NCI-H1436 treated with DMSO at 0.1 percent for 48 hours (cell line): ENCODE measurements at places on chromosomes 3 and 15.

GRCh38 chr3:56763233-56763632, 38.5 kb downstream of the ARHGEF3 start:
- no peak for DNase-seq

- DNase-seq = no peak
Measured at GRCh38 chr15:76172782-76173181, 113.0 kb downstream of the TMEM266 start.

- DNase-seq = no peak
Measured at GRCh38 chr15:50248994-50249582, 16.4 kb downstream of the HDC start.

DNA sequence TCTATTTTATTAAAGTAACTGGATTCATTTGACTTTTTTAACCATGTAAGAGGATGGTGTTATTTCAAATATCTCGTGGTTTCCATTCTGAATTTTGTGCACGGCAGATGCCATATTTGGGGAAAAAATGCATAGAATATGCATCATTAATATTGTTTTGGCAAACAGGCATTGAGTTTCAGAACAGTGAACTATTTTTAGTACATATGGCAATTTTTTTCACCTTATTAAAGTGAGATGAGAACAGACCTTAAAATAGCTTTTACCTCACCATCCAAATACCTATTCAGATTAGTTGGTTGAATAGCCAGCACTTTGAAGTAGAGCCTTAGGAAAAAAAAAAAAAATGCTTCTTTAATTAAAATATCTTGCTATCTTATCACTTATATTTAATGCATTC, 117.3 kb upstream of the FLNB start:
- no peak for DNase-seq

DNA sequence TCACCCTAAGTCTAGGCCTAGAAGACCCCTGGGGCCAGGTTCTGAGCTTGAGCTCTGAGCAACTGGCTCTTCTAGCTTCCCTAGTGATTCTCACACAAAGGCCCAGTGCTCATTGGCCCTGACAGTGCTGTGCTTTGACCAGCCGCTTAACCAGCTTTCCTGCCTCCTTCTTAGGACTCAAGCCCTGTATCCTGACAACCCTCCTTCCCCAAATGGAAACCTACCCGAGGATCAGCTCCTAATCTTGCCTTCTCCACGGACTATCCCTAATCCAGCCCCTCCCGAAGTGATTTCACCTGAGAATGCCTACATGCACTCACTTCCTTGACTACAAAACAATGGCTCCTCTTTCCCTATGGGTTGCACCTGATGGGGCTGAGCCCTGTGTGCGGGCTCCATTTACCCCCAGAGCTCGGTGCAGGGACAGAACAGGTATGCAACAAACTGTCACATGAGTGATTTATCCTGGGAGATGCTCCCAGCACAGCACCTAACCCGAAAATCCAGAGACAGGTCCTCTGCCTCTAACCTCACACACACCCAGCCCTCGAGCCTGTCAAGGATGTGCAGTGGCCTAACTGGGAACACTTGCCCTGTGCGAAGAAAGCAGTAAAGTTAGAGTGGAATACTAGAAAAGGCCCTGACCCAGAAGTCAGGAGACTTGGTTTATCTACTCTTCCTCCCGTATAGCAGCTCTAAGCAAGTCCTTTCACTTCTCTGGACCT, 2.3 kb downstream of the MEGF11 start:
- DNase-seq = no peak

- no peak for DNase-seq
Measured at GRCh38 chr15:58558777-58559176, 127.0 kb downstream of the LIPC start.

DNA sequence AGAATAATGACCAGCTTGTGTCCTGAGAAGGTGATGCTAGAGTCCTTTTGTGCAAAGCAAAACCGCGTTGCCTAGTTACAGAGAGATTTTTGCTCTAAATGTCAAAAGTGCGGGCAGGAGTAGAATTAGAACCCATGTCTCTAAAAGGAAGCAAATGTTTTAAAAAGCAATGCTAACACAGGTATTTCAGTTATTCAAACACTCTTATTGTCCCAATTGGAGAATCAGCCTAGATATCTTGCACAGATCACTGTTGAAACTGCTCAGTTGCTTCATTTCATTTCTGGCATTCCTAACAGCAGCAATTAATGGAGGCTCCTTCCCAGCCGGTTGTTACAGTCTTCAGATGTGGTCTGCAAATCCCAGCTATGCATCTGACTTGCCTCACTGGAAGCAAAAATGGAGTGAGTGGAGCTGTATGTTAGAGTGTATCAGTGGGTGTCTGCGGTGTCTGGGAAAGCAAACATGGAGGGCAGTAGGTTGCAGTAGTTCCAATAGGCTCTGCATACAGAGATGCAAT, 55.6 kb upstream of the SEMA6D start:
- no peak for DNase-seq

- no peak for DNase-seq
Measured at GRCh38 chr3:182440101-182440500, 353.2 kb upstream of the ATP11B start.

DNA sequence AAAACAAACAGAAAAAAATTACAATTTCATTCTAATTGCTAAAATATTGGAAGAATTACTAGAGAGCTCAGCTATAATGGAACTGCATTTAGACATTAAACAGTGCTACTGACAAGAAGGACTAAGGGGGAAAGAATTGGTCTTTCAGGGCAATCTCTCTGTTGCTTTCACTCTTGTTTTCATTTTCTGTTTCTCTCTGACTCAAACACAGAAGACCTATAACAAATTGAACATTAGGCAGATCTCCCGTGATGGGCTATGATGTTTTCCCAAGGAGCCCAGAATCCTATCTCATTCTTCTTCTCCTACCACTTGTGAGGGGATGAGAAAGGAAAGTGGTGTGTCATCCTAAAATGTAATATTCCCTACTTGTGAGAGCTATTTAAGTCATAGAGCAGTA, 358.0 kb upstream of the TGFBR2 start:
- no peak for DNase-seq

DNA sequence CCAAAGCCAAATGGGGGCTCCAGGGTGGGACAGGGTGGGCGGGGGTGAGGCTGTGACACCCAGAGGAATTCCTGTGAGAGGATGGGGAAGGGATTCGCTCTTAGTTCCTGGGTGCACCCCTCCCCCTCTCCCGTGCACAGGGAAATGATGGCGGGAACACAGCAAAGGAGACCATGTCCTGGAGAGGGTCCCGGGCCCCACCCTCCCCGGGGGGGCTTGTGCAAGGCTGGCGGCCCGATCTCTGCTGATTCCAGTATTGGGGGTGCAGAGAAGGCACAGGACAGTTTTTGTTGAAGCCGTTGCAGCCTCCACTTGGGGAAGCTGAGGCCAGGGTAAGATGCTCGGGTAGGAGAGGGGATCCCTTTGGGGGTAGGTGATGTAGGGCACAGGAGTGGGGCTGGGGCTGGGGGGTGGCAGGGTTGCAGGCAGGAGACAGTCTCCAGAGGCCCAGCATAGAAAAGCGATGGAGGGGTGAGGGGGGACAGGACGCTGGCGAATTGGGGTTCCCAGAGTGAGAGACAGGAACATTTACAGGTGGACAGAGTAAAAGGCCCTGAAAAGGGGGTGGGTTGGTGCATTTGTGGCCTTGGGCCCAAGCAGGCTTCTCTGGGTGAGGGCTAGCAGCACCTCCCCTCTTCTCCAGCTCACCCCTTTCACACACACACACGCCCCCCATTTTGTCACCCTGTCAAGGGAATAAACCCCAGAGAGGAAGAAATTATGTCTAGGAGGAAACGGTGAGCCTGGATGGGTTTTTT, 38.5 kb downstream of the HMCES start:
- no peak for DNase-seq

- no peak for DNase-seq
Measured at GRCh38 chr3:70620367-70620766, 307.9 kb upstream of the MDFIC2 start.

DNA sequence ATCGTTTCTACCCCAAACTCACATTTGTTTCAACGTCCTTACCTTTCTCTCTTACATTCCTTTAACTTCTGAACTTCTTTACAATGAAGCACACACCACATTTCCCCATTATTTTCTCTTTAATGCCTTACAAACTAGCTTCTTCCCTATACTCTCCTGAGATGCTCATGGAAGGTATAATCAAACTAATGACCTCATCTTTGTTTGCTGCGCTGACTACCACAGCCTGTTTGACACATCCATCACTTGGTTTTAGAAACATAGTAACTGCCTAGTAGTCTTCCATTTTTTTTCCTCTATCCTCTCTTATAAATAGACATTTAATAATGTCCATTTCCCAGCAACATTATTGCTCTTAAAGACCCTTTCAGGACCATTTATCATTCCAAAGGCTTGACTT, 230.5 kb upstream of the LRTM1 start:
- DNase-seq = no peak

GRCh38 chr15:36498401-36498800, 81.0 kb upstream of the CDIN1 start:
- DNase-seq = no peak

DNA sequence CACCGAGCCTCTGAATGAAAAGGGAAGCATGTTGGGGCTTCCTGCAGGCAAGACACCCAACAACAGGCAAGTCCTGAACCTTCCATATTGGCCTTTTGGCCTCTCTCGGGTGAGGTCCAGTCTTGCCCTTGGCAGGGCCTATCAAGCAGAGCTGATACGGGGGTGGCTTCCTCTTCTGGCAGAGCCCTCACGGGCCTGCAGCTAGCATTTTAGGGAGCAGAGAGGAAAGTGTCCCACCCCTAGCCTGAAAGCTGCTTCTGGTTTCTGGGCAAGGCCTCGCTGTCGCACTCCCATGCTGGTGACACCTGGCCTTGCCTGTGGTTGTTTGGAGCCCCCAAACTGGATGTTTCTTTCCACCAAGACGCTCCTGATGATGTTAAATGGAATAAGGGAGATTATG, 31.8 kb upstream of the CTSH start:
- DNase-seq = no peak

- DNase-seq = no peak
Measured at GRCh38 chr3:46854555-46854991, 8.7 kb downstream of the MYL3 start.

GRCh38 chr15:58684036-58684710, 65.3 kb downstream of the ADAM10 start:
- no peak for DNase-seq

- no peak for DNase-seq
Measured at GRCh38 chr3:28718074-28718849, 369.6 kb upstream of the AZI2 start.

GRCh38 chr3:43785551-43785950, 94.8 kb downstream of the ABHD5 start:
- DNase-seq = no peak

- DNase-seq = no peak
Measured at GRCh38 chr3:55597641-55598040, 110.5 kb upstream of the WNT5A start.

GRCh38 chr3:136149667-136150066, 46.5 kb downstream of the MSL2 start:
- DNase-seq = no peak

GRCh38 chr15:63351170-63351569, 30.5 kb downstream of the CA12 start:
- no peak for DNase-seq

DNA sequence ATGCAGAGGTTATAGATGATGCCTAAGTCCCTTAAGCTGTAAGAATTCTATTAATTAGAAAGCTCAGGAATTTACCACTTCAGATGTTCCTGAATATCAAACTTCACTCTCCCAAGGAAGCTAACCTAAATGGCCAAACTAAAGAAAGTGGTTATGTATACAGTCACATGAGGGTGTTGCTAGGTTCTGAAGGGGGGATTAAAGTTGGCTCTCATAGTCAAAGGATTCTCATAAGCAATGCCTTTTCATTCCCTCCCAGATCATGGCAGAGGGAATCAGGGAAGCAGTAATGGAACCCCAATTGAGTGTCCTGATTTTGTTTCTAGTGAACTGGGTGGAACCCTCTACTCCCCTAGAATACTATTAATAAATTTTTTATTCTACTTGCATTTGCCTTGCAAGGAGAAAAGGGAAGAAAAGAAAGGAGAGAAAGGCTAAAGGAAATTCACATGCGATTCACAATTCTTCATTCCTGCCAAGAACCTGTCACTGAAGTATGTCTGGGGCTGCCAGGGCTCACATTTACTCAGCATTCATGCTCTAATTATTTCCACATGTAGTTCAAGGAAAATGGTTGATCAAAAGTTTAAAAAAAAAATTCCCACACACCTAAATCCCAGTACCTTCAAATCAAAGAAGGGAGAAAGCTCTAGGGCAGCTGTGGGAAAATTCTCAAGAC, 25.1 kb downstream of the FSTL1 start:
- DNase-seq = no peak

- DNase-seq = no peak
Measured at GRCh38 chr3:59503441-59503840, 453.6 kb upstream of the CFAP20DC start.

GRCh38 chr3:173467501-173467900, 70.0 kb downstream of the NLGN1 start:
- DNase-seq = no peak

- no peak for DNase-seq
Measured at GRCh38 chr3:112390783-112391641, 58.1 kb downstream of the CD200 start.

GRCh38 chr3:170848292-170848917, 21.6 kb downstream of the RPL22L1 start:
- DNase-seq = no peak

DNA sequence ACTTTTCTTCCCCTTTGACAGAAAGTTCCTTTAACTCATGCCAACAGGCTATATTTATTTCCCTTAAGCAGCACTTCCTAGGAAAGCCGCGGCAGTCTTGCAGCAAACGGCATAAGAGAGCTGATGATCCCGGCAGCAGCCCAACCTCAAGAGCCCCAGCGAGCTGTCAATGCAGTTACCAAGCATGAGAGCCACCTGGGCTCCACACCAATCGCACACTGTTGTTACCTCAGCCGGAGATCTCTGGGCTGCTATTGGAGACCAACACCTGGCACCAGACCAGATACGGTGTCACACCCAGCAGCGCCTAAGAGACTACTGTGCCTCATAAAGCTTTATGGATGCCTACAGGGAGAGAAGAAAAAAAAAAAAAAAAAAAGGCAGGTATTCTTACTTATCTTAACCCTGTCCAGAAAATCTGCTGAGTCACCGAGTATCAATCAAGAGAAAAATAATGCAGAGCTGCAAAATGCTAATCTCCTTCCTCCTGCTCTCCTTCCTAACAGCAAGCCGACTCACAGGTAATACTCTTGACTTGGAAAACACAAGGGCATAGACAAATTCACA, 11.7 kb downstream of the ABCC5 start:
- peak; percentile 91 for DNase-seq

DNA sequence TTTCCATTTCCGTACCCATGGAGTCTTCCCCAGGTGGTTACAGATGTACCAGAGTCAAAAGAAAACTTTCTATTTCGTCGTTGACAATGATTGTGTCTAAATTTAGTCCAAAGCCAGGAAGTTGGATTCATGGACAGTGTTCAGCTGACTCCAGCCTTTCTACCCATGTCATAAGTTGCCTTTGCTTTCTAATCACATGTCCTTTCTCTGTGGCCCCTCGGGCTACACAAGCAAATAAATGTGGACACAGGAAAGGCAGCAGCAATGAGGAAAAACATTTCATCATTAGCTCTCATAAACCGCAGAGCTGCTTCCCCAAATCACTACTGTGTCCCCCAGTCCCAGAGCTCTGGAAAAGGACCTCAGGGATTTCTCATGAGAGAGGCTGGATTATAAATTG, 82.0 kb downstream of the USF3 start:
- DNase-seq = no peak
